Suprapubic skin (tissue), 4 donors: ENCODE measurements at places on chromosomes 7 and 10.

DNA sequence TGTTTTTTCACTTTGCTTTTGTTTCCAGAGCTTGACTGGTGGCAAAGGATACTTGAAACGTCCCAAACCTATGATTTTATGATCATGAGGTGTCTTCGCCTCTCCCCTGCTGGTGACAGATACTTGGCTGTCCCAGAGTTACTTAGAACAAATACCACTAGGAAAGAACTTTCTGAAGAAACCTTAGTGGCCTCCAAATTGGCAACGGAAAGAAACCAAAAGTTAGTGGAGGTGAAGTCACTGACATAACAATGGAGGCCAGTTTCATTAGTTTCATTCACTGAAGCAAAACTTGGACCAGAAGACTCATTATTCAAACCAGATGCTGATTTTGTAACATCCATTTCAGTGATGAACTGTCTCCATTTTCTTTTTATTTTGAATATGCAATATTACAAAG lies 68.6 kb downstream of the JAZF1 start:
- peaks cover 28% of the 10 kb centered on the region for H3K4me1 ChIP-seq
- no peaks in the 10 kb centered on the region for H3K27me3 ChIP-seq
- H3K36me3 ChIP-seq = no peaks in the 10 kb centered on the region
- peak overlapping the region; percentile 60 for H3K27ac ChIP-seq
- no peak overlapping the region for H3K4me3 ChIP-seq

DNA sequence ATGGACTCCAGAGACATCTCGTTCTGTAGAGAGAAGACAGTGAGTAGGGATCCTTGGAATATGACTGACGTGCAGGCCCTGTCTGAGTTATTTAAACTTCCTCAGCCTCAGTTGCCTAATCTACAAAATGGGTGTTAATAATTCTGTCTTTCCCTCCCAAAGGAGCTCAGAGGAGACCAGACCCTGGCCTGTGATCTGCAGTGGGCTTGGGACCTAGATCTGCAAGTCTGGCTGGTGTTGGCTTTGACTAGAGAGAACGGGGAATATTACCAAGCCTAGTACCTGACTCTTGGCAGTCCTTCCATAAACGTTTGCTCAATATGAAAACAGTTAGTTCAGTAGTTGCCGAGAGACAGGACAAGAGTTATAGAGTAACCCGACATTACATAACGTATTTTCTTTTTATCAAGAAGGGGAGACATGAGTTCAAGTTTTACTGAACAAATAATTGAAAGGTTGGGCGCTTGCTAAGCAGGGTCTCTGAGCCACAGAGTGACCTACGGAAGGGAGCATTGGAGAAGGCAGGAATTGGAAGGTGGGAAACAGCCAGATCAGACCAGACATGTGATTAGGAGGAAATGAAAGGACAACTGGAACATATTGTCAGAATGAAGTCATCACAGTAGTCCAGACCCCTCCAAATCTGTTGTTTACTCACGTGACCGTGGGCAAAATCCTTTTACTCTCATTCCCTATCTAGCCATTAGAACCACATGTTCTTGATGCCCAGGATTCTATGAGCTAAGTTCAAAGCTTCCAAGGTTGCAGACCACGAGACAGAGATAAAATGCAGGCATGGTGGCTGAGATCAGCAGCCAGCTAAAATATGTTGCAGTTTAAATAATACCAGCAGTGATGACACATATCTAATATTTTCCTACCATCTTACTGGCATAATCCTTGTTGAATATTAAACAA lies 10.9 kb upstream of the CYP3A4 start:
- H3K36me3 ChIP-seq = no peaks in the 10 kb centered on the region
- H3K27me3 ChIP-seq = no peaks in the 10 kb centered on the region
- H3K27ac ChIP-seq = no peak overlapping the region
- DNase-seq = no peak
- H3K4me1 ChIP-seq = no peaks in the 10 kb centered on the region
- no peak overlapping the region for H3K4me3 ChIP-seq

DNA sequence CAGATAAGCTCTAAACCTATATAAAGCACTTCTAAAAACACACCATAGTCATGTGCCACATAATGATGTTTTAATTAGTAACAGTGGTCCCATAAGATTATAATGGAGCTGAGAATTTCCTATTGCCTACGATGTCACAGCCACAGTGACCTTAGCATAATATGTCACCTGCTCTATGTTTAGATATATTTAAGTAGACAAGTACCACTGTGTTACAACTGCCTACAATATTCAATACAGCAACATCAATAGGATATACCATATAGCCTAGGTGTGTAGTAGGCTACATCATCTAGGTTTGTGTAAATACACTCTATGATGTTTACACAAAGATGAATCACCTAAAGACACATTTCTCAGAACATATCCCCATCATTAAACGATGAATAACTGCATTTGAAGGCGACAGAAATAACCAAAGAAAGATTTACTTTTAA lies 24.5 kb downstream of the GPR22 start:
- H3K4me3 ChIP-seq = no peak overlapping the region
- no peaks in the 10 kb centered on the region for H3K36me3 ChIP-seq
- no peak for DNase-seq

DNA sequence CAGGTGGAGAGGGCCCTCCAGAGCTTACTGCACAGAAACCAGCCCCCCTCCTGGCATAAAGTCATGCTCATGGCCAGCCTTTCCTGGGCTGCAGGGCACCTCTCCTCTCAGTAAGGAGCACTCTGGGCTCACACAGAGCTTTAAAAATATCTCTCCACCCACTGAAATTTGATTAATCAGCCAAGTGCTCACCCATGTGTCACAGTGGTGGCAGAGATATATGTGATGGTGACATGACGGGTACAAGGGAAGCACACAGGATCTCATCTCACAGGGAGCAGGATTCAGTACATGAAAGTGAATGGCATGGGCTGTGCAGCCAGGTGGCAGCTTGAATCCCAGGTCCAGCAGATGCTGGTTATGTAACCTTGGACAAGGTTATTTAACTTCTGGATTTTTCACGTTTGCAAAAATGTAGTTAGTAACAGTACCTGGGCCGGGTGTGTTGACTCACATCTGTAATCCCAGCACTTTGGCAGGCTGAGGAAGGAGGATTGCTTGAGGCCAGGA lies 144.8 kb downstream of the CALN1 start:
- DNase-seq = no peak
- no peaks in the 10 kb centered on the region for H3K36me3 ChIP-seq
- no peaks in the 10 kb centered on the region for H3K27me3 ChIP-seq

DNA sequence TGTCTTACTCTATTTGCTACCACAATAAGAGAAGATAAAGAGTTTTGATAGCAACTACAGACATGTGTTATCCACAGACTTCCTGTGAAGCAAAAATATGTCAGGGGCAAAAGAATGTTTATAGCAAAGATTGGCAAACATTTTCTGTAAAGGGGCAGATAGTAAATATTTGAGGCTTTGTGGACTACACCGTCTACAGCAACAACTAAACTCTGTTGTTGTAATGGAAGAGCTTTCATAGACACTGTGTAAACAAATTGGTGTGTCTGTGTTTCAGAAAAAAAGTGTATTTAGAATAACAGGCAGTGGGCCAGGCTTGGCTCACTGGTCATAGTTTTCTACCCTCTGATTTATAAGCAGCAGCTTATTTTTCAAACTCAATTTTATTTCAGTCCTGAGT lies 521.4 kb downstream of the ANKRD7 start:
- no peaks in the 10 kb centered on the region for H3K36me3 ChIP-seq
- no peak overlapping the region for H3K27ac ChIP-seq
- H3K4me3 ChIP-seq = no peak overlapping the region
- DNase-seq = no peak
- no peaks in the 10 kb centered on the region for H3K27me3 ChIP-seq
- no peaks in the 10 kb centered on the region for H3K4me1 ChIP-seq

GRCh38 chr10:3782451-3783315 lies 2.3 kb downstream of the KLF6 start:
- H3K4me3 ChIP-seq = peak overlapping the region; percentile 96
- H3K27me3 ChIP-seq = no peaks in the 10 kb centered on the region
- H3K27ac ChIP-seq = peak overlapping the region; percentile 100
- DNase-seq = no peak

- peak; percentile 76 for DNase-seq
- H3K4me1 ChIP-seq = peaks cover 35% of the 10 kb centered on the region
- H3K27ac ChIP-seq = peak within 1 kb of the TSS; percentile 83
- no peaks in the 10 kb centered on the region for H3K36me3 ChIP-seq
- H3K27me3 ChIP-seq = no peaks in the 10 kb centered on the region
- peak within 1 kb of the TSS; percentile 50 for H3K4me3 ChIP-seq
Observed at GRCh38 chr7:134778941-134779740, at the start of gene CALD1. CALD1 (plus strand) TSS chr7:134779634; CDS start chr7:134867734, 88,100 bp downstream.

- H3K4me3 ChIP-seq = no peak overlapping the region
- peaks cover 2% of the 10 kb centered on the region for H3K27me3 ChIP-seq
- DNase-seq = no peak
- H3K36me3 ChIP-seq = no peaks in the 10 kb centered on the region
- no peak overlapping the region for H3K27ac ChIP-seq
- H3K4me1 ChIP-seq = no peaks in the 10 kb centered on the region
Observed at GRCh38 chr7:121322460-121322859, 6.3 kb upstream of the WNT16 start.

DNA sequence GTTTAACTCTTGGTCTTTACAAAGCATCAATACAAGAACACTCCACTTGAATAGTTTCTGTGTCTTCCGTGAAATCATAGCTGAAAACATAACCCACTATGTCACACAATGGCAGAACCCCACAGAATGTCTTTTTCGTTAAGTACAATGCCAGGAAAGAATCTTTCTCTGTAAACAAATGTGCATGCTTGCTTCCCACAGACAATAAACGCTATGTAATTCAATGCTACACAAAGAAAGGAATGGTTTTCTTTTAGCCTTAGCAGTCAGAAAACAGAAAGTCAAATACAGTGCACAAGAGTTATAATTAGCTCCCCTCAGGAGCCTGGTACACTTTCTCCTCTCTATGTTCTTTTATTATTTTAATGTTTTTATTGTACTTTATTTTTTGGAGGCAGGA lies 186.1 kb downstream of the SRPK2 start:
- H3K4me3 ChIP-seq = no peak overlapping the region
- peaks cover 24% of the 10 kb centered on the region for H3K36me3 ChIP-seq
- no peak overlapping the region for H3K27ac ChIP-seq
- peaks cover 17% of the 10 kb centered on the region for H3K4me1 ChIP-seq
- DNase-seq = no peak
- H3K27me3 ChIP-seq = no peaks in the 10 kb centered on the region

GRCh38 chr10:116849248-116850057 lies at the start of gene ENO4:
ENO4 (plus strand) TSS chr10:116849499; CDS start chr10:116849567, 68 bp downstream.
- no peak for DNase-seq
- H3K36me3 ChIP-seq = no peaks in the 10 kb centered on the region
- no peaks in the 10 kb centered on the region for H3K27me3 ChIP-seq
- H3K4me1 ChIP-seq = peaks cover 15% of the 10 kb centered on the region
- peak within 1 kb of the TSS; percentile 64 for H3K4me3 ChIP-seq
- peak within 1 kb of the TSS; percentile 67 for H3K27ac ChIP-seq

GRCh38 chr10:70084189-70084588 lies 31.5 kb downstream of the MACROH2A2 start:
- no peaks in the 10 kb centered on the region for H3K36me3 ChIP-seq
- H3K27ac ChIP-seq = no peak overlapping the region
- H3K4me3 ChIP-seq = no peak overlapping the region

DNA sequence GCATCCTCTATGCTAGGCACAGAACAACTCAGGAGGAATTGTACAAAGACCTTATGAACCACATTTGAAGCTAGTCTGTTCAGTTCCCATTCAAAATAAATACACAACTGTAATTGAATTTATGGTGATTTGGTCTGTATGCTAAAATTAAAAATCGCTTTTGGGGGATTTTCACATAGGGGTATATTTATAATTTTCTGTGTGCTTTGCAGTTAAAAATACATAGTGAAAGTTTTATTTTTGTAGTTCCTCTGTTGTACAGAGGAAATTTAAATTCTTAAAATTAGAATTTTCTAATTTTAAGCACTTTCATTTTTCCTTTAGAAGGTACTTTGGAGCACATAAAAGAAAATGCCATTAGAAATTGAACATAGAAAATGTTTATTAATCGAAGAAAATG lies 6.9 kb downstream of the RABGEF1 start:
- no peak overlapping the region for H3K27ac ChIP-seq
- H3K4me1 ChIP-seq = peaks cover 12% of the 10 kb centered on the region
- no peaks in the 10 kb centered on the region for H3K27me3 ChIP-seq
- no peaks in the 10 kb centered on the region for H3K36me3 ChIP-seq
- no peak overlapping the region for H3K4me3 ChIP-seq

DNA sequence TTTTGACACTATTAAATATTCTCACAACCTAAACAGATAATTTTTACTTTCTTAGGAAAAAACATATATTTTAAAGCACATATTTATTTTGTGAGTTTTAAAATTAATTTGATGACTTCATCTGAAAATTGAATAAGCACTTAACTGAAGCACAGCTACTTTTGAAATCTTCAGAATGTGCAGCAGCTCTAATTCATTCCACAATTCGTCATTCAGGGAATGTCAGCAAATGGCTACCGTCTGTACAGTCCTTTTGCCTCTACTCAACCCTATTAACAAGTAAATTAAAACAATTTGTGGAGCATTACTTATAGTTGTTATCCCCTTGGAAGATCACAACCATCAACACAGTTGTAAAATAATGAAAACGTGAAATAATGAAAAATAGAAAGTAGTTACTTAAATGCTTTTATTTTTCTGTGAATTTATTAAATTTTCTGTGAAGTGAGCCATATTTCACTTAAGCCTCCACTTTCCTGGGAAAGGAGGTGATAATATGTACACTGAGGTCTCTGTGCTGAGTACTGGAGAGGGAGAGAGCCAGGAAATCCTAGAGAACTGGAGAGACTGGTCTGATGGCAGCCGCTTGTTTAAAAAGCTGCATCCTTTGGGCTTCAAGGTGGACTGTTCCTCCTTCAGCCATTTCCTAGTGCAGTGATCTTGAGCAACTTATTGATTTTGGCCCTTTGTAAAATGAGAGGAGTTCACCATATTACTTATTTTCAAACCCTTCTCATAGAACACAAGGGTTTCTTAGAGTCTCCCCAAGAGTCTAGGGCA lies 70.6 kb downstream of the REEP3 start:
- DNase-seq = no peak
- no peaks in the 10 kb centered on the region for H3K36me3 ChIP-seq
- H3K4me1 ChIP-seq = peaks cover 11% of the 10 kb centered on the region
- no peak overlapping the region for H3K4me3 ChIP-seq
- no peaks in the 10 kb centered on the region for H3K27me3 ChIP-seq

- no peak overlapping the region for H3K27ac ChIP-seq
- no peaks in the 10 kb centered on the region for H3K36me3 ChIP-seq
- no peak overlapping the region for H3K4me3 ChIP-seq
- DNase-seq = no peak
Observed at GRCh38 chr10:77285529-77286182, 352.0 kb downstream of the KCNMA1 start.

- peaks cover 28% of the 10 kb centered on the region for H3K36me3 ChIP-seq
- no peaks in the 10 kb centered on the region for H3K27me3 ChIP-seq
- peak overlapping the region; percentile 96 for H3K4me3 ChIP-seq
- peak overlapping the region; percentile 98 for H3K27ac ChIP-seq
Observed at GRCh38 chr10:104256335-104256961, 1.8 kb downstream of the GSTO1 start.

DNA sequence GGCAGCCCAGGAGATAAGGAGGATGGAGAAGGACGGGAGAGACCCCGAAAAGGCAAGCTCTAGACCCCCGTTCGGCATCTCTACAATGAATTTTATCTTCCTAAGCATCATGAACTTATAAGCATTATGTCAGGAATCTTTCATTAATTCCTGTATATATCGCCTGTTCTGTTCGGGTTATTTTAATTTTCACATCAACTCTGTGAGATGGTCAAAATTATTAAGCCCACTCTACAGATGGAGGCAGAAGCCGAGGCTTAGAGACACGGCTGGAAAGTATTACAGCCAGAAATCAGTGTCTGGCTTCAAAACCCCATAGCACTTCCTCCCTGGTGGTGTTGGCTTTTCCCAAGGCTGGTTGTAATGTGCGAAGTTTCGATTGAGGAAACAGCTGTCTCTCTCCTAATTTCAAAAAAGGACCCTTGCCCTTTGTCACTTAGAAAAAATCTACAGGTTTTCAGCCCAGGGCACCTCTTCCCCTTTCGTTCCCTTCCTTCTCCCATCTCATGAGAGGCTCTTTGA lies 1.5 kb upstream of the GRM8 start:
- no peak for DNase-seq
- peaks cover 24% of the 10 kb centered on the region for H3K4me1 ChIP-seq
- H3K4me3 ChIP-seq = peak overlapping the region; percentile 73
- no peak overlapping the region for H3K27ac ChIP-seq
